ENCODE measurements at places on chromosomes 7 and 10.

DNA sequence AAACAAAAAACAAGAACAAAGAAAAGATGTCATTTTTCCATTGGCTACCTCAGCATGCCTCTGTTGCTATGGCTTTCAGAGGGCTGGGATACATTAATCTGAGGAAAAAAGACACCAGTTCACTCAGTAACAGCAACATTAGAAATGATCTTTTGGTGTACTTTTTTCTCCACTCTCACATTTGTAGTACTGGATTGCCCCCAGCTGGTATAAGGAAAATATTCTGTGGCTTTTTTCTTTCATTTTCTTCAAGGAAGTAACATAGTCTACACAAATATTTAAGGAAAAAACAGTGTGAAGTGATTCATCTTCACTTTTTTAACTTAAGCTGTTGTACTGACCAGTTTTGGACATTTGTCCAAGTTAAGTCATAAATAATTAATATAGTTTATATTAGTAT lies 482.3 kb downstream of the SORCS1 start:
- no peak for DNase-seq

- no peak for DNase-seq
Observed at GRCh38 chr7:78571292-78571691, 772.7 kb downstream of the PHTF2 start.

- no peak for DNase-seq
Observed at GRCh38 chr7:36758879-36759278, 34.6 kb upstream of the AOAH start.

DNA sequence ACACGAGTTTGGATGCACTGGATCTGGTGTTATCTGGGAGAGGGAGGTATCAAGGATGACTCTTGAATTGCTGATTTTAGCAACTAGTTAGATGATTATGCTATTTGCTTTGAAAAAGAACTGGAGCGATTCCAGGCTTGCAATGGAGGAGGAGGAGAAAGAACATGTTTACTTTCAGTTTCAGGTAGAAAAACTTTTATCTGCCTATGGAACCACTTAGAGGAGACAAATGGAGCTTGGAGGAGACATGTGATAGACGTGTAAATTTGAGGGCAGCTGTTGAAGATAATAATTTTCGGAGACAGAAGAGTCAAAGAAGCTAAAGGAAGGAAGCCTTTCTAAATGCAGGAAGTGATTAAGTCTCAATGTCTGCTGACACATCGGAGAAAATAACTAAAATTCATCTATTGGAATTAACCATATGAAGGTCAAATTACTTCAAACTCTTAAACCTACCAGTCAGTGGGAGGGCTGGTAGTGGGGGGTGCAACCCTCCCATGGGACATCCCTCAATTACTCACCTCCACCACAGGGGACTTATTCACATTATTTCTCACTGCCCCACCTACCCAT lies 56.4 kb upstream of the GNAI1 start:
- no peak for DNase-seq

DNA sequence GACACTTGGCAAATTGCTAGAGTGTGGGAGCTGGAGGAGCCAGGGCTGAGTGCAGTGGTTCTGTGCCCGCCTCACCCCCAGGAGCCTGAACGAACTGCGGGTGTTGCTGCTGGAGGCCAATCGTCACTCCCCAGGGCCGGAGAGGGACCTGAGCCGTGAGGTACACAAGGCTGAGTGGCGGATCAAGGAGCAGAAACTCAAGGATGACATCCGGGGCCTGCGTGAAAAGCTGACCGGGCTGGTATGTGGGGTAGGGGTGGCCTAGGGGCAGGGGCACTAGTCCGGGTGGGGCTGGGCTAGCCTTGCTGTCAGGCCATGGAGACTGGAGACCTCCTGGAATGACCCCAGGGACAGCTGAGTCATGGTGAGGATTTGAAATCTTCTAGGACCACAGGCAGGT lies 56.7 kb upstream of the GTF2IRD1 start:
- DNase-seq, result no peak

DNA sequence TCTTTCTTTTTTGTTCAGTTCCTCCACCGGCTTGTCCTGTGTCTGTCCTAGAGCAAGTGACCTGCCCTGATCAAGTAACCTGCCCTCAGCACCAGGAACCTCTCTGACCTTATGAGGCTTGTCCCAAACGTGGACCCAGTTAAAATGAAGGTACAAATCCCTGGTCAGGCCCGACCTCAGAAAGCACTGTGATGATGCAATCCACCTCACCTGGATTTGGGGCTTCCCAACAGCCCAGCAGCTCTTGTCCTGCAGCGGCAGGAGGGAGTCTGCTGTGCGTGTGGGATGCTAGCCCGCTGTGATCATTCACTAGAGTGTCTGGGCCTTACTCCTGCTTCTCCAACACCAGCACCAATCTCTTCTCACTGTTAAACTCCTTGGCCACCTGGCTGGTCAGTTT lies 11.2 kb downstream of the COL17A1 start:
- DNase-seq, result no peak

DNA sequence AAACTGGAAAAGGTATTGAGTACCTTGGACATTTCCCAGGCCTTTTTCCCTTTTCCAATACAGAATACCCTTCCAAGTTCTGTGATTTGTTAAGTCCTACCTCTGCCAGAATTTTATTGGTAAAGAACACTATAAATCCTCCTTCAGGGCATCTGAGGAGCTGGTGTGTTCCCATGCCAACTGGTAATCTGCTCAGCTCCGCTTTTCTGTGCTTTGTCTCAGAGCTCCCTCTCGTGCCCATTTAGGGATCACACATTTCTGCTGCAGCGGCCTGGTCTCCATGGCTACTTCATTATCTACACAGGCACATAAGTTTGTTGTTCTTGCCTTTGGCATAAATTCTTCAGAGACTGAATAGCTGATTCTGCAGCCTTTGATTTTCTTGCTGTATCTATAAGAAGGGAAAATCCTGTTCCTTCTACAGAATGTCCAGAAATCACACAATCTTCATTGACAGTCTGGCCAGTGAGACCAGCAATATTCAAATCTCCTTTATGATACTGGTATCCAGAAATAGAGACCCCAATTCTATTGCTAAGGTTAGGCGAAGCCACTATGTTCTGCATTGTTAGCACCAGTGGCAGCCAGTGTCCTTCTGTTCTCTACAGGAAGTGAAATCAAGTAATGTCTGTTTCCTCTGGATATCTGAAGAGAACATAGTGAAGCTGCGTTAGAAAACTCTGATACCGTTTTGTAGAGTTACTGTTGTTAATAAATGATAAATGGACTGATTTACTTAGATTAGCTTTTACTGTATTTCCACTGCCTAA lies 51.9 kb downstream of the DENND11 start:
- peak; percentile 72 for DNase-seq

- DNase-seq, result no peak
Observed at GRCh38 chr10:22648547-22648961, 65.8 kb downstream of the PIP4K2A start.

DNA sequence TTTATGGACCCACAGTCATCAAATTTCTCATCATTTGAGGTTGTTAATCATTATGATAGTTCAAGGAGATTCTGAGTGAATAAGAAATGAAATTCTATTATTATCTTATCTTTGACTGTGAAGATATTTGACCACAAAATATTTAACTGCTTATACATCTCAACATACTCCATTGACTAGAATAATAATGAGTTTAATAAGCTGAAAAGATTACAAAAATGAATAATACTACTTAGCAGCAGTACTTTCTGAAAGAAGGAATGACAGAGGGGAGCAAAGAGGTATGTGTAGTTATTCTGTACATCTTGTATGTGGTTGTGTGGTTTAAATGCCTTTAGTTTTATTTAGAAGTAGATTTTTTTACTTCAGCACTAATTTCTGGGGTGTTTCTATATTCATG lies 214.2 kb downstream of the PRKG1 start:
- no peak for DNase-seq
